ENCODE measurements at places on chromosomes 7 and 10.

GRCh38 chr7:91787931-91788330, 92.6 kb downstream of the MTERF1 start:
- DNase-seq: no peak

DNA sequence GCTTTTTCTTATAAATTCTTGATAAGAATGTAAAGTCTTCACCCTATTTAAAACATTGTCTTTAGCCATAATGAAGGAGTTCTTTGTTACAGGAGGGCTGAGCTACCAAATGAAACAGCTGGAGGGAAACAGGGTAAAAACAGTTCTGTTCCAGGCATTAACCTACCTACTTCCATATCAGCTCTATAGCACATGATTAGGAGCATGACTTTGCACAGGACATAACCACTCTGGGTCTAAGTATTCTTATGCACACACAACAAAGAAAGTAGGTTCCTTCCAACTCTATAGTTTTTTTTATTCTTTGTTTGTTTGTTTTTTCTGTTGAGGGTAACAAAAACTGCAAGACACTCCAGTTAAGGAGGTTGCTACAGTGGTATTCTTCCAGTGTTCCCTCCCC, 52.7 kb downstream of the SCIN start:
- DNase-seq: no peak

DNA sequence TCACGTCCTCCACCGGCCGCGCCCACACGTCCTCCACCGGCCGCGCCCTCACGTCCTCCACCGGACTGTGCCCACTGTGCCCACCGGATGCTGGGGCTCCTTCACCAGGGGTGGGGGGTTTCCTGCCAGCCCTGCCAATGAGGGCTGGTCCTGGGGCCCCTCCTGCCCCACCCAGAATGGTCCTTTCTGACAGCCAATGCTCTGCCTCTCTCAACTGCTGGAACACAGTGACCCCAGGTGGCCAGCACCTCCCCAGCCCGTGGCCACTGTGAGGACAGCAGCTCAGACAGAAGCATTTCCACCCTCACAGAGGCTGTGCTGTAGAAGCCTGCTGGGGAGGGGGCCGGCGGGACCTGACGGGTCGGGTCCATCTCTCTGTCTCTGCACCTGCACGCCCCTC, 90.1 kb upstream of the DNAAF5 start:
- DNase-seq: peak; percentile 23

DNA sequence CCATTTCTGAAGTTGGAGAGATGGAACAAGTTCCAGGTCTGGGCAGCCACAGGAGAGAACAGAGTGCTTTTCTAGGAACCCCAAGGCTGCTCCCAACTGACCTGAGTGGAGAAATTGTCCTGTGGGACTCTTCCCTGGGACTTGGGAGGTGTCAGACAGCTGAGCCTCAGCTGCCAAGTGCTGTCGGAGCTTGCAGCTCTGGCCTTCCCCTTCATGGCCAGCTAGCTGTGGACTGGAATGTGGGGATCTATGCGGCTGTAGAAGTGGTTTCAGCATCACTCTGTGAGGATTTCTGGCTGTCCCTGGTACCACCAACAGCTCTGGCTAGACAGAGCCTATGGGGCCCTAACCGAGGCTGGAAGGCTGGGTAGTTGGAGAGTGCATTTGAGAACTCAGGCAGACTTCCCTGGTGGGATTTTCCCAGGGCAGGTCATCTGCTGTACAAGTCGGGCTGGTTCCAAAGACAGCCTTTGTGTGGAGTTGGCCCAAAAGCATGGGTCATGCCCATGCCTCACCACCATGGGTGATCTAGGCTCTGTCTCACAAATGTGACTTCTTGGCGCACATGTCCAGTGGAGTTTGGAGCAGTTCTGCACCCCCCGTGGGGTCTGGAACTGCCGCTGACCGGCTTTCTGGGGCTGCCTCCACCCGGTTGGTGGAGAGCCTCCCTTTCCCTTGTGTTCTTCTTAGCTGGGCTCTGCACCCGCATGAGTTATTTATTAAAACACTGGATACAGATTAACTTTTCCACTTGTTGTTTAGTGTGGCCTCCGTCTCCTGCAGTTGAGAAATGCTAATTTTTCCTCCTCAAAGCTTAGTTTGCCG, 10.9 kb downstream of the SUFU start:
- no peak for DNase-seq
